ENCODE measurements at places on chromosomes 6 and 20.

DNA sequence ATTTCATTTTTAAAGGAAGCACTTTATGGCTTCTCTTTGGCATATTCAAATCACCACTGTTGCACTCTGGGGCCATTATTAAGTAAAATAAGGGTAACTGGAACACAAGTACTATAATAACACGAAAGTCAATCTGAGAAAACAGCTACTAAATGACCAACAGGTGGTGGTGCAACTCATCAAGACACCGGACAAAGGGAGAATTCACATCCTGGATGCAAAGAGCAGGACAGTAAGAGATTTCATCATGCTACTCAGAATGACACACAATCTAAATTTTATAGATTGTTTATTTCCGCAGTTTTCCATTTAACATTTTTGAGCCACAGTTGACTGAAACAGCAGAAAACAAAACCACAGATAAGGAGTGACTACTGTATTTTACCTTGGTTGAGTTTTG, 27.6 kb upstream of the LY86 start:
- no peak for DNase-seq

GRCh38 chr20:46159101-46159897, 41.2 kb downstream of the CD40 start:
- DNase-seq, result no peak

DNA sequence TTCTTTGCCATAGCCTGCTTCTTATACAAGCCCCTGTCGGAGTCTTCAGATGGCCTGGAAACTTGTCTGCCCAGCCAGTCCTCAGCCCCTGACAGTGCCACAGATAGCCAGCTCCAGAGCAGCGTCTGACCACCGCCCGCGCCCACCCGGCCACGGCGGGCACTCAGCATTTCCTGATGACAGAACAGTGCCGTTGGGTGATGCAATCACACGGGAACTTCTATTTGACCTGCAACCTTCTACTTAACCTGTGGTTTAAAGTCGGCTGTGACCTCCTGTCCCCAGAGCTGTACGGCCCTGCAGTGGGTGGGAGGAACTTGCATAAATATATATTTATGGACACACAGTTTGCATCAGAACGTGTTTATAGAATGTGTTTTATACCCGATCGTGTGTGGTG, 29.5 kb downstream of the SLCO4A1 start:
- no peak for DNase-seq

GRCh38 chr20:57287007-57287880, 20.8 kb upstream of the BMP7 start:
- DNase-seq, result no peak

GRCh38 chr6:34987506-34987905, 98.5 kb downstream of the ANKS1A start:
- no peak for DNase-seq

DNA sequence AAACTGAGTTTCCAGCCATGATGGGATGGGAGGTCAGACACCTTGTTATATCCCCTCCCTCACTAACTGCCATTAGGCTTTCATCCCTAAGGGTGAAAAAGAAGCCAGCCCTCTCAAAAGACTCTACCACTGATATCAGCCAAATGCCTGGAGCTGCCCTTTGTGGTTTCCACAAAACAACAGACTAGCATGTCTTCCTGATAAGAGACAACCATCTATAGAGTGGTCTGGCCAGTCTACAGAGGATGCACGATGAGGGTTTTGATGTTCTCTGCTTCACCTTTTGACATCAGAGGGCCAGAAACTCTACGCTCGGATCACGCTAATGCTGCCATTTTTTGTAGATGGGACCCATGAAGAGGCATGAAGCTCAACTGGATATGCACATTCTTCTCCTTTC, 61.7 kb upstream of the ARHGAP18 start:
- no peak for DNase-seq

DNA sequence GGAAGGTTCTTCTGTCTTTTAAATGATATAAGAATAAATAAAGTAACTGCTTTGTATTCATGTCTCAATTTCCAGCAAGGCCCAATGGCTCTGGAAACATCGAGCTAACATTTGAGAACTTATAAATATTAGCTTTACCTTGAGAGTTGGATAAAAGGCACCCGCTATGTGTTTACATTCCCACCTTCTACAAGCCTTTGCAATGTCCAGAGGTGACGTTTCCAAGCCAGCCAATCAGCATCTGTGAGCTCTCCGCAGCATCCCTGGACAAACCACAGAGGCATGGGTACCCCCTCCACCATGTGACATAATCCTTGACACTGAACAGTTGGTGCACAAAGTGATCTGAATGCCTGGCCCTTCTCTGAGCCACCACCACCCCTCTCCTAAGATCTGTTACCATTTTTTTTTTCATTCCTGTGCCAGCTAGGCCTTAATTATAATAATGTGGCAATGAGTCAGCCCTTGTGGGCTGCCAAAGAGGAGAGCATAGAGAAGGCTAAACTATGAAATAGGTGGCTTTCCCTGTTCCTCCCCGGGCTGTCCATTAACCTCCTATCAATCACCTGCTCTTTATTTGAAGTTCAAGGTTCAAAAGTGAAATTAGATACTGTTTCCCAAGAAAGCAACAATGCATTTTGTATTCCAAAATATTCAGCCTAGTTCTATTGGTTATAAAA, 4.1 kb downstream of the CBLN4 start:
- DNase-seq, result no peak

DNA sequence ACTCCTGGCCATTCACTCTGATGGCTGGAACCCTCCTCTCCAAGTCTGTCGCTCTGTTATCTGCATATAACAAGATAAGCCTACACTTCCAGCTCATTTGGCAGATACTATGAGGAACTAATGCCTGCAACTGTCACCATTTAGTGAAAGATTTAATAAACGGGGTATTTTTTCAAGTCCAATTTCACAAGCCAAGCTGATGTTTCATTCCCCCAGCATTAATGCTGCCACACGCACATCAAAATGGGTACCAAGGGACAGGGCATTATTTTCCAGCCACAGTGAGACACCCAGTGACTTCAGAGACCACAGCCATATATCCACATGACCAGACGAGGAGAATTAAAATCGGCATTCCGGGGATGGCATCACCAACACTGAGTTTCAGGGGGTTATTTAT, 175.5 kb downstream of the PTPRT start:
- no peak for DNase-seq

Data from stimulated activated CD8-positive, alpha-beta memory T cell treated with anti-CD3 and anti-CD28 coated beads, Interleukin-4, amount 100 ng/mL, for 1 hour (primary cell).